ENCODE measurements at places on chromosomes 5 and 9.
A peak's percentile ranks its signal among the peaks of the same experiment; 100 is the strongest.

- DNase-seq: no peak
Measured at GRCh38 chr9:76462126-76462525, 3.1 kb downstream of the GCNT1 start.

DNA sequence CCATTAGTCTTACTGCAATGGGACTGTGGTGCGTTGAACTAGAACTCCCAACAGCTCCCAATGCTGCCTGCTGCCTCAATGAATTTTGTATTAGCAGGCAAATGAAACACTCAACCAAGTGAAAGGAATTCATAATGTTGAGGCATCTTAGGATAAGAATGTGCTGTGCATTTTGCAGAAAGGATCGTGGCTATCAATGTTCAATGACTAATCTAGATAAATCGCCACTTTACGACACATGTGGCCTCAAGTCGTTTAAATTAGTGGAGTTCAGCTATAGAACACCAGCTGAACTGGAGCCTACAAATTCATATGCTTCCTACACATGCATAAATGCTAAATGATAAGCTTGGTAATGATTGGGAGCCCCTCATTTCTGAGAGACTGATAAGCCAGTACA, 318.4 kb downstream of the PSAT1 start:
- DNase-seq: no peak

- DNase-seq: peak; percentile 87
Measured at GRCh38 chr5:128083811-128084227, 253 bp downstream of the SLC12A2 start.

DNA sequence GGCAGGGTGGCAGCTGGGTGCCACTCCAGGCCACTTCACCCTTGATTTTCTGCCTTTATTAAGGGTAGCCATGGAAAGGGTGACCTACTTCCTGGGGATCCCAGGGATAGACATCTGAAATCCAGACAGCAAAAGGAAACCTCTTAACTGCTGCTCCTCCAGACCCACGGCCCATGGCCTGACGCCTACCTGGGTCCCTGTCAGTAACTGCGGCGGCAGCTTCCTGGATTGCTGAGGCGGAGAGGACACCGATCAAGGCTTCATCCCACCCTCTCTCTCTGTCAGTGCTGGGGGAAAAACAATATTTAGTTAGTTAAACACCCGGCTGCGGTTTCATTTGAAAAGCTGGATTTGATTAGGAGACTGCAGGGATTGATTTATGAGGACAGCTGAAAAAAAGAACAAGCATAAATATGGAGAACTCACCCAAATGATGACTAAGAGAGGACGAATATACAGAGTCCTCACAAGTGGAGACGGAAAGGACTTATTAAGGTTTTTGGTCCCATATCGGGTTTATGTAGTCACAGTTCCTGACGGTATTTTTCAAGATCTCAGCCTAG, 158.7 kb upstream of the KLF4 start:
- DNase-seq: no peak

- DNase-seq: no peak
Measured at GRCh38 chr9:4206718-4207117, 93.2 kb downstream of the GLIS3 start.

DNA sequence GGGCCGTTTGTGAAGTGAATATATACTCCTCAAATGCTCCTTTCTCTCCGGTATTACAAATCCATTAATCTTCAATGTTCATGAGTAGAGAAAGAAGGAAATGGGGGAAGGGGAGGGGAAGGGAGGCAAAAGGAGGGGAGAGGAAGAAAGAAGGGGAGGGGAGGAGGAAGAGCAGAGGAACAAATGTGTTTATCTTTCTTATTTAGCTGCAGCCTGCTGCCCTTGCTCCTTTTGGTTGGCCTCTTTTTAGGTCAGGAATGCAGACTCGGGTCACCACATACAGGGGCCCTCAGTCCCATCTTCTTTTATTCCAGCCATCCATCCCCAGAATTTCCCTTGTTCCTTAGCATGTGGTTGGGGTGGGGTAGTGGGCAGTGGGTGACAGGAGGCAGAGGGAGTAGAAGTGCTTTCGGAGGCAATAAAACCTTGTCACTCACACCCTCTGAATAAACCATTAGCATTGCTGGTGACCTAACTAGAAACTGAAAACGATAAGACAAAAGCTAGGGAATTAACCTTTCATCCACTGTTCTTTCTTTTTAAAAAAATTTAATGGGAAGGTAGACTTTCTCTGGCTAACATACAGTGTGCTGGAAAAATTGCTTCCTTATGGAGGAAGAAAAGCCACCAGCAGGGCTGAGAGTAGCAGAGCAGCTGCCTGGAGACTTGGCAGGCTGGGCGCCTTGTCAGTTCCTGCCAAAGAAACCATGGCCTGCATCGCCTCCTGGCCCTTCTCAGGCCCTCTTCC, 16.8 kb upstream of the PRLR start:
- no peak for DNase-seq

- peak; percentile 58 for DNase-seq
Measured at GRCh38 chr5:80204808-80205614, 50.8 kb downstream of the SERINC5 start.

DNA sequence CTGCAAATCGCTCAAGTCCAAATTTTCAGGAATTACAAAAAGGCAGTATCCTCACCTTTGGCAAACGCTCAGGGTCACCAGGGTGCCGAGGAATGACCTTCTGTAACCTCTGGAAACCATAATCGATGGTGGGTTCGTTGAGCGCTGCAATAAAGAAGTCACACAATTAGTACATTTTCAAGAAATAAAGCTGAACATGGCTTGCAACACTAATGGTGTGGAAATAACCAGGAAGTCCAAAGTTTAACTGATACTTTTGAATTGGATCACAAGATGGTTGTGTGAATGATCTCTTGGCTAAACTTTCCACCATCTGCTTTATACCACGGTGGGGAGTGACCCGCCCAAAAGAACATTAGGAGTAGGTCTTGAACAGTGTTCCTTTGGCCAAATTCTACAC, 368.7 kb downstream of the EBF1 start:
- no peak for DNase-seq

GRCh38 chr9:6667633-6668280, 22.2 kb upstream of the GLDC start:
- DNase-seq: peak; percentile 75

DNA sequence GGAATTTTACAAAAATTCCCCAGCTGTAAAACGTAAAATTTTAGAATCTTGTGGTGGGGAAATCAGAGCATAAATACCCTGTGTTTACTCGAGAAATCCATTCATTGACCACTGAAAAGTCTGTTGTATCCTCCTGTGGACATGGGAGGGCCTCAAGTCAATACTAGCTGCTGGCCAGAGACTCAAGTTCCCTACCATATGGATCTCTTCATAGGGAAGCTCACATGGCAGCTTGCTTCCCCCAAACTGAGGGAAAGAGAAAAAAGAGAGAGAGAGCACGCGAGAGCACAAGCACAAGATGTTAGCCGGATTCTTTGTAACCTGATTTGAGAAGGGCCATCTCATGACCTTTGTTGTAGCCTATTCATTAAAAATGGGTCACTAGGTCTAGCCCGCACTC, 591.9 kb downstream of the LRRC70 start:
- no peak for DNase-seq
